KG1 (cell line): ENCODE measurements at places on chromosomes 16 and 17.
A peak's percentile ranks its signal among the peaks of the same experiment; 100 is the strongest.

DNA sequence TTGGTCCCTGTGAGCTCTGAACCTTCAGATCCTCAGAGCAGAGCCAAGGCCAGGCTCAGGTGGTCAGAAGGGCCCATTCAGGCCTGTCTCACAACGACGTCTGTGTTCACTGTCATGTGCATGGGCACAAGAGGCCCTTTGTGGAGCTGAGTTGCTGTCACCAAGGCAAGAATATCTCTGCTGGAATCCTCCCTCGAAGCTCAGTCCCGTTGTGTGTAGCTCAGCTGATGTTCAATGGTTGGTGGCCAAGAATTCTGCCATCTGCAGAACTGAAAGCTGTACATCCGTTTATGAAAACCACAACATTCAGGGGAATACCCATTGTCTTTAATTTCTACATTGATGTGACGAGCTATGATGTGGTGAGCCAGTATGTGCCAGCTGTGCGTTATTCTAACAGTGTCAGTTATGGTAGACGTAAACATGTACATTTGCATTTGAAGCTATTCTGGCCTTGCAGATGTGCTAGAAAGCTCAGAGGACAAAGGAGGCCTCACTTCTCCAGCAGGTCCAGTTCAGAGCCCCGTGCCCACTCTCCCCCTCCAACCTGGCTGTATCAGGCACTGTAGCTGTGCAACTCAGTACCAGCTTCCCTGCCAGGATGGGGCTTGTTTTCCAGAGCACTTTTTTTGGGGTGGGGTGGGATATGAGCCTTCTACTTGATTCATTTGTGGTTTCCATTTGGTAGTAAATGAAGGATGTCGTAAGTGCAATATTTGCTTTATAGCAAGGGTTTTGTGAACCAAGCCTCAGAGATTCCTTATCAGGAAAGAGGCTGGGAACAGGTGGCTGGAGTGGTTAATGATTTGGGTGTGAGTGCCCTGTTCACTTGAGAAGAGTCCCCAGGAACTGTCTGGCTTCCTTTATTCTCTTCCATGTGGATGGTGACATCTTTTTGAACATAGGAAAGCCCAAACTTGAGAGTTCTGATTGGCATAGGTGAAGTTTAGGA, 56.1 kb downstream of the B9D1 start:
- DNase-seq = no peak

GRCh38 chr17:52681480-52681879, 523.0 kb upstream of the CA10 start:
- DNase-seq = no peak

- DNase-seq = no peak
These were observed 3.3 kb upstream of the KCTD11 start for GRCh38 chr17:7348478-7349242.

DNA sequence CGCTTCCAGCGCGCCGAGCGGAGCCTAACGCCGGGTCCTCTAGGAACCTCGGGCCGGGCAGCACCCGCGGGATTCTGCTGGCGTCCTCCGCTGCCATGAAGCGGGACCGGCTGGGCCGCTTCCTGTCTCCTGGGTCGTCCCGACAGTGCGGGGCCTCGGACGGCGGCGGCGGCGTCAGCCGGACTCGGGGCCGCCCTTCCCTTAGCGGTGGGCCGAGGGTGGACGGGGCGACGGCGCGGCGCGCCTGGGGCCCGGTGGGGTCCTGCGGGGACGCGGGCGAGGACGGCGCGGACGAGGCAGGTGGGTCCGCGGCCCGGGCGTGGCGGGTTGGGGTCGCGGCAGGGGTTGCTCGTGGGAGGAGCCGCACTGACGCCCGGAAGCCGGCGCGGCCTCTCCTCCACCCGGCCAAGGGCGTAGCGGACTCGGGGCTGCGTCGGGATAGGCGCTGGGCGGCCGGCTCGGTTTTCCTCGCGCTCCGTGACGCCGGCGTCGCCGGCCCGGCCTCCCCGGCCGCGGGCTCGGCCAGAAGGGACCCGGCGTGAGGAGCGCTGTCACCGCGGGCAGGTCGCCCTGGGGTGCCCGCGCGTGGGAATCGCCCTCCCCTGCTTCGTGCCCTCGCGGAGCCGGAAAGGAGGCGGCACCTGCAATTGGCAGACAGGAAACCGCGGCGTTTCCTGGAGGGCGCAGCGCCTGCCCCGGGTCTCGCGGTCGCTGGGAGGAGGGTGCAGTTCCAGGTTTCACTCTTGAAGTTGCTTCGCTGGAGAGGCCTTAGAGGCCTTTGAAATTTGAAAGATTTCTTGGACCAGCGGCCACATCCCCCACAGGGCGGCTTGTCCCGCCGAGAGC, 432 bp downstream of the ZNF276 start:
- peak; percentile 83 for DNase-seq

DNA sequence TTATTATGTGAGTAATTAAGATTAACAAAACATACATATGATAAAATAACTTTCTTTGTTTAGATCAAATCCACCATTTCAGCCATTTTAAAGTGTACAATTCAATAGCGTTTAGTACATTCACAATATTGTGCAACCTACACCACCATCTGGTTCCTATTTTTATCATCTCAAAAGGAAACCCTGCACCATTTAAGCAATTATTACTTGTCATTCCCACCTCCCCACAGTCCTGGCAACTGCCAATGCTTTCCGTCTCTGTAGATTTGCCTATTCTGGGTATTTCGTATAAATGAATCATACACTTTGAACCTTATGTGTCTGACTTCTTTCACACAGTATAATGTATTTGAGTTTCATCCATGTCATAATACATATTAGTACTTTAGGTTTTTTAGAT, 162.5 kb upstream of the CNTNAP4 start:
- no peak for DNase-seq
